Activated gamma-delta T cell (primary cell): ENCODE measurements at places on chromosomes 4 and X.

- no peak for DNase-seq
Observed at GRCh38 chr4:165953181-165953580, 80.1 kb downstream of the TLL1 start.

GRCh38 chr4:154312246-154312645 lies 179.4 kb downstream of the DCHS2 start:
- no peak for DNase-seq

DNA sequence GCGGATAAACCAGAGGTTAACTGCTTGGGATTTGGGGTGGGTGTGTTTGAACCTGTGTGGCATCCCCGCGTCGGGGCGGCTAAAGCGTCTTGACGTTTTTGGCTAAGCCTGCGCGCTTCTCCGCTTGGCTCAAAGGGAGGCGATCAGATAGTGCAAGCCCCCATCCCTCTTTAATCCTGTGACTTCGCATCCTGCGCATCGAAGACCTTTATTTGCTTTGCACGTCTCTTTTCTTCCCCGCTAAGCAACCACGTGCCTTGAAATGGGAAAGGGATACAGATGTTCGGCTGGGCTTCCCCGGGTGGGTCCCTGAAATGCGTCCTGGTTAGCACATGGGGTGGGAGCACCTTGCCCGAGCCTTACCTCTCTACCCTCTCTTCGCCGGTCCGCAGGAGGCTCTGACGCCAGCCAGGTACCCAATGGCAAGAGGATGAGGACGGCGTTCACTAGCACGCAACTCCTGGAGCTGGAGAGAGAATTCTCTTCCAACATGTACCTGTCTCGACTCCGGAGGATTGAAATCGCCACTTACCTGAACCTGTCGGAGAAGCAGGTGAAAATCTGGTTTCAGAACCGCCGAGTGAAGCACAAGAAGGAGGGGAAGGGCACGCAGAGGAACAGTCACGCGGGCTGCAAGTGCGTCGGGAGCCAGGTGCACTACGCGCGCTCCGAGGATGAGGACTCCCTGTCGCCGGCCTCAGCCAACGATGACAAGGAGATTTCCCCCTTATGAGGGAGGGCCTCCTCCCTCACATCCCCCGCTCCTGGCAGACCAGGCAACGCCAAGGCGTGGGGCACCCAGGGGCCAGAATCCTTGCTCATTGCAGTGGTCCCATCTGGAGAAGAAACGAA lies 1.5 kb downstream of the GSX2 start:
- DNase-seq, result no peak

- DNase-seq, result no peak
Observed at GRCh38 chrX:103530545-103530944, 11.3 kb upstream of the RAB40A start.

- DNase-seq, result no peak
Observed at GRCh38 chrX:42149281-42149680, 225.9 kb upstream of the CASK start.

GRCh38 chr4:39770471-39770870 lies 72.5 kb downstream of the UBE2K start:
- no peak for DNase-seq

DNA sequence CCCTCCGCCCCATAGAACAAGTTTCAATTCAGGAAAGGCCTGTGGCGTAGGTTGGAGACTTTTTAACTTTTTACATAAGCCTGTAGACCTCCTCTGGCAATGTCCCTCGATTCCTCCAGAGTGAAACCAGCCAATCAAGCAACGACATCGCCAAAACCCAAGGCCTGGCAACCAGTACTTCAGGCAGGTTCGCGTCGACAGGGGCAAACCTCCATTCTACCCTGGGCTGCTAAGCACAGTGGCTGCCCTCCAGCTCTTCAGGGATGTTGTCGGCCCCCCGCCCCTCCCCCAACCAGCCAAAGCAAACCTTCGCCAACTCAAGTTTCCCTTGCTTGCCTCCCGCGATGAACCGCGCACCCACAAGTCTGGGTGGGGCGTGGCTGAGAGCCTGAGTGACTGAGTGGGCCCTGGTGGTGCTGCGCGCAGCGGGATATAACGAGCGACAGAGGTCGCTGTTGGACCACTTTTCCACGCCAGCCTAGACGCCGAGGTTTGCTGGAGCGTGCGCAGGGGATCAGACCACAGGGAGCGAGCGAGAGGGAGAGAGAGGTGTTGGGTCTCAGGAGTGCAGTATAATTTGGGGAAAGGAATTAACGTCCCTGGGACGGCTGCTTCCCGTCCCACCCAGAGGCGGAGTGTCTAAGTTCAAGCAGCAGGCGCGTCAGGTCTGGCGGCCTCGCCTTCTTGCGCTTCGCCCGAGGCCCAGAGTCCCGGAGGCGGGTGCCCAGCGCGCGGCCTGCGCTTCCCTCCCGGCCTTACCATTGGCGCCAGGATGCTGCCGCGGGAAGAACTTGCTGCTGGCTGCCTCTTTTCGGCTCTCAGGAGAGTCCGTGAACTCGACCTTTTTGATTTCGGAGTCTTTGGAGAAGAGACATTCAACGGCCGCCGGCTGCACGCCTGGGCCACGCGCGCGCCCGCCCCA lies 9.0 kb upstream of the PITX2 start:
- no peak for DNase-seq

GRCh38 chr4:57103051-57103450 lies 7.1 kb downstream of the IGFBP7 start:
- no peak for DNase-seq
